Ovary (tissue), 10 donors: ENCODE measurements at places on chromosomes 7 and 10. TPM values are rescaled to one million over a fixed set of nuclear protein-coding genes. Genes with fewer than 3 reads are reported as not detected.

The NFKB2 gene
- polyA plus RNA-seq, result 20.5 TPM

The ACSM6 gene
- not detected for polyA plus RNA-seq

The JCAD gene
- polyA plus RNA-seq, result 71.7 TPM

The PPP1R9A gene
- 2.4 TPM for polyA plus RNA-seq

The EPDR1 gene
- polyA plus RNA-seq, result 26.8 TPM

The WDR86 gene
- 3.1 TPM for polyA plus RNA-seq

The NUTM2E gene
- 0.53 TPM for polyA plus RNA-seq

- H3K27ac ChIP-seq, result no peak overlapping the region
- no peaks in the 10 kb centered on the region for H3K27me3 ChIP-seq
- H3K4me1 ChIP-seq, result peaks cover 23% of the 10 kb centered on the region
- H3K4me3 ChIP-seq, result no peak overlapping the region
- DNase-seq, result no peak
Observed at GRCh38 chr7:29843093-29843492, 36.8 kb downstream of the WIPF3 start.

DNA sequence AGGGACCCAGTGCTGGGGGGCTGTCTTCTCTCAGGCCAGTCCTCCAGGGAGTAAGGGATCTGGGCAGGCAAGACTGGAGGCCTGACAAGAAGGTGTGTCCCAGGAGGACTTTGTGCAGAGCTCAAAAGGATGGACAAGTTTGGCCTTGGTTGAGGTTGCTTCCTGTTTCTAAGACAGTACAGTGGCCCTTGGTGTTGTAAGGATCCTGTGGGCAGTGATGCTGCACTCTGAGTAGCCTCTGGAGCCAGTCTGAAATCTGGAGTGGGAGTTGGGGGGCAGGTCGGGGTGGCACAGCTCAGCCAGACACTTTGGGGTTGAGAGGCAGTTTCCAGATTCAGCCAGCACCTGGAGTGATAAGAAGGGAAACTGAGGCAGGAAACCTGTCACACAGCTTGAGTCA lies 139.2 kb upstream of the ZMIZ1 start:
- DNase-seq, result no peak

DNA sequence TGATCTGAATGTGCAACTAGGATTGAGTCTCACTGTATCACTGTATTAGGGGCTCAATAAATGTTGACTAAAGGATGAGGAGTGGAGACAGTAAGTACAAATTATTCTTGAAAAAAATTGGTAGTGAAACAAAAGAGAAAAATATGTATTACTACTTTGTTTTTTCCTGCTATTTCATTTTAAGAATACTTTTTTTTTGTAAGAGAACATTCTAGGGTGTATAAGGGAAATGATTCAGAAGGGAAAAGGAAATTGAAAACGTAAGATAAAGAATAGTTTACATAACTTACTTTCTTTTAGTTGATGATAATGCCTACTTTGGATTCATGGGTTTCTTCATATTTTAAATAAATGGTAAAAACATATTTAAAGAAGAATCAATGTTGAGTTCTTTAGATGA lies 9.6 kb downstream of the CAPZA2 start:
- peaks cover 11% of the 10 kb centered on the region for H3K4me1 ChIP-seq
- H3K36me3 ChIP-seq, result no peaks in the 10 kb centered on the region
- no peak overlapping the region for H3K4me3 ChIP-seq
- no peak overlapping the region for H3K27ac ChIP-seq

GRCh38 chr10:113457408-113457807 lies 95.4 kb upstream of the HABP2 start:
- H3K27ac ChIP-seq, result no peak overlapping the region
- H3K4me3 ChIP-seq, result no peak overlapping the region
- peaks cover 4% of the 10 kb centered on the region for H3K4me1 ChIP-seq
- H3K36me3 ChIP-seq, result no peaks in the 10 kb centered on the region
- no peaks in the 10 kb centered on the region for H3K27me3 ChIP-seq

- H3K36me3 ChIP-seq, result no peaks in the 10 kb centered on the region
- no peaks in the 10 kb centered on the region for H3K4me1 ChIP-seq
- DNase-seq, result no peak
- H3K27me3 ChIP-seq, result no peaks in the 10 kb centered on the region
Observed at GRCh38 chr10:113434950-113435349, 117.9 kb upstream of the HABP2 start.

DNA sequence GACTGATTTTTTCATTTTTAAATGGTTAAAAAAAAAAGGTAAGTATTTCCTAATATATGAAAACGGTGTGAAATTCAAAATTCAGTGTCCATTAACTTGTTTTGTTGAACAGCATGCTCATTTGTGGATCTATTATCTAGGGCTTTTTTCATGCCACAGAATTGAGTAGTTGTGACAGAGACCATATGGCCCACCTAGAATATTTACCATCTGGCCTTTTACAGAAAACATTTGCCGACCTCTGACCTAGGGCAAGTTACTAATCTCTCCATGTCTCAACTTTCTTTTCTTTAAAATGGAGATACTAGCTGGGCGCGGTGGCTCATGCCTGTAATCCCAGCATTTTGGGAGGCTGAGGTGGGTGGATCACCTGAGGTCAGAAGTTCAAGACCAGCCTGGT lies 41.3 kb downstream of the GRK5 start:
- H3K4me3 ChIP-seq, result no peak overlapping the region
- H3K36me3 ChIP-seq, result no peaks in the 10 kb centered on the region
- peak; percentile 9 for DNase-seq
- H3K4me1 ChIP-seq, result peaks cover 43% of the 10 kb centered on the region
- H3K27ac ChIP-seq, result no peak overlapping the region

GRCh38 chr10:8418631-8419030 lies 364.1 kb downstream of the GATA3 start:
- H3K4me1 ChIP-seq, result no peaks in the 10 kb centered on the region
- DNase-seq, result no peak
- no peak overlapping the region for H3K4me3 ChIP-seq
- H3K27me3 ChIP-seq, result no peaks in the 10 kb centered on the region
- H3K36me3 ChIP-seq, result no peaks in the 10 kb centered on the region
- H3K27ac ChIP-seq, result no peak overlapping the region

DNA sequence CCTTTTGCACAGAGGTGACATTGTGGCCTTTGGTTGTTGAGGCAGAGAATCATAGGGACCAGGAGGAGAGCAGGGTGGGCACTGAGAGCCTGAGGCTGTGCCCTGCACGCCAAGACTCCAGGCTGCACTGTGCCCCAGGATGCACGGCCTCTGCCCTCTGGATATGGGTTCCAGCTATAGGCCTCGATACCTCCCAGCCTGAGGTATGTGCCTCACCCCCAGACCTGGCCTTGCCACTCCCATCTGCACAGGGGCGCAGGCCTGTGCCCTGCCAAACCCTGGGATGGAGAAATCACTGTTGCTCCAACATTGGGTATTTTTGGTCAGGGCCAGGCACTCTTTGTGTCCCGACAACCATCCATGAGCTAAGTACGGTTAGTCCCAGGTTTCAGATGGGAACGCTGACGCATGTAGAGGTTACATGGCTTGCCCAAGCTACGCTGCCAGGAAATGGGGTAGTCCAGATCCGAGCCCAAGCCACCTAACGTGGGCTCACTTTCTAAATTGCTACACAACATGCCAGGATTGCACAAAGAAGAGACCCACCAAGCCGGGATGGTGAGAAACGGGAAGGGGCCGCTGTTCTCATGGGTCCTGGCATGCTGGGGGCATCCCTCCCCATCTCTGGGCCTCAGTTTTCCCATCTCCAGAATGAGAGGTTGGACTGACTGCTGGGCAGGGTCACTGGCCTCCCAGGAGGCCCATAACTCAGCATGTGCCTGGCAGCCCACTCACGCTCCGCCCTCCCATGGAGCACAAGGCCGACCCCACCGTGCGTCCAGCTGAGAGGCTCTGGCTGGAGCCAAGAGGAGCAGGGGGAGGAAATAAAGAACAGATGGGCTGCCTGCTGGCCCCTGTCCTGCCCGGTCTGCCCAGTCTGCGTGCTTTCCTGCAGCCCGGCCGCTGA lies 44.2 kb downstream of the ZCCHC24 start:
- H3K4me3 ChIP-seq, result no peak overlapping the region
- H3K27ac ChIP-seq, result no peak overlapping the region
- no peaks in the 10 kb centered on the region for H3K27me3 ChIP-seq
- no peaks in the 10 kb centered on the region for H3K36me3 ChIP-seq

DNA sequence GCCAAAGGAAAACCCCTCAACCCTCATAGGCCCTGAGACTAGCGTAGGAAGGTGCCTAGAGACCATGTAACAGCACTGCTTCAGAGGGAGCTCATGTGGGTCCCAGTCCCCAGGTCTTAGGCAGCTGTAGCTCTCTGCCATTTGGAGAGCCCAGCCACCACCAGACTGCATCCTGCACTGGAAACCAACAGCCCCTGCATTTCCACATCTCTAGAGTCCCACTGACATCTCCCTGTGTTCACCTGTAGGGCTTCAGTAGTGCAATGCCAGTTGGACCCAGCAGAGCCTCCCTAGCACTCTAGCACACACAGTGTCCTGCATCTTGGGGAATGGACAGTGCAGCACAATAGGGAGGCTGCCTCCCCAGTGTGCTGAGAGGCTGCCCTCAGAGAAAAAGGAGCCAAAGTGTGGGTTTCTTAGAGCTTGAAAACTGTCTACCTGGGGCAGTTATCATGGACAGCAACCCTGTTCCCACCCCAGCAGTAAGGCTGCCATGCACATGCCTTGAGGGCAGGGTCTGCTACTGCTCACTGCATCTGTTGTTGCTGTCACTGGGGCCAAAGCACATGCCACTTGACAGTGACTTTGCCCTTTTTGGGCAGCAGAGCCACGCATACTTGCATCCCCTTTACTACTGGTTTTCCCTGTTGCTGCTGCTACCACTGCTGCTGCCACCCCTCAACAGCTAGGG lies 46.7 kb upstream of the ANTXRL start:
- no peak overlapping the region for H3K27ac ChIP-seq
- peak; percentile 2 for DNase-seq

DNA sequence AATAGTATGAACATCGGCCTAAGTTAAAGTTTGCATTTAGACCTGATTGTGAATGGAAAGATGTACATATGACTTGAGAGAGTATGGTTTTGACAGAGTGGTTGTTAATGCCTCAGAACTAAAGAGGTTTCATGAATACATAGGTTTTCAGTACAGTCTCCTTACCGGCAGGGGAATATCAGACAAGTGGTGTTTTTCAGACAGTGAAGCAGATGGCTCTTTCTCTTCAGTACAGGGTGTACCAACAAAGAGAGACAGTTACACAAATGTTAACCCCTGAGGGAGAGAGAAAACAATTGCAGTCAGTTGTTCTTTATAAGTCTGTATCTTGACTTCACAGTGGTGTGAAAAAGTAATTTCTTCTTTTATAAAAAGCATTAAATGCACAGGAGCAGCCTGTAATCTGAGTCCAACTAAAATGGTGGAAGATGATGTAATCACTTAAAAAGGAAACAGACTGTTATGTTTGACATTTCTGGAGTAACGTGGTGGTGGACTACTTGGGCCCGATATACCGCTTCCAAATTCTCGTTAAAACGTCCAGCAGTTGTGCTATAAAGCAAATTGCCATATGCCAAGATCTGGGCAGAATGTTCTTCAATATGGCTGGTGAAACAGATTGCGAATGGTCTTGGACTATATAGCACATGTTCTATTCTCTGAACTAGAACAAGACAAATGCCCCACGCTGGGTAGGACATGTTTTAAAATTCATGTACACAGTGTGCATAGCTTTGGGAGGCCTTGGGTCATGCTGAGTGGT lies 69.2 kb downstream of the SDK1 start:
- H3K27ac ChIP-seq, result no peak overlapping the region
- H3K27me3 ChIP-seq, result no peaks in the 10 kb centered on the region

- no peak overlapping the region for H3K4me3 ChIP-seq
- no peak overlapping the region for H3K27ac ChIP-seq
- H3K4me1 ChIP-seq, result no peaks in the 10 kb centered on the region
- no peaks in the 10 kb centered on the region for H3K27me3 ChIP-seq
- no peak for DNase-seq
- H3K36me3 ChIP-seq, result no peaks in the 10 kb centered on the region
Observed at GRCh38 chr10:95798096-95798855, 42.3 kb downstream of the ENTPD1 start.

DNA sequence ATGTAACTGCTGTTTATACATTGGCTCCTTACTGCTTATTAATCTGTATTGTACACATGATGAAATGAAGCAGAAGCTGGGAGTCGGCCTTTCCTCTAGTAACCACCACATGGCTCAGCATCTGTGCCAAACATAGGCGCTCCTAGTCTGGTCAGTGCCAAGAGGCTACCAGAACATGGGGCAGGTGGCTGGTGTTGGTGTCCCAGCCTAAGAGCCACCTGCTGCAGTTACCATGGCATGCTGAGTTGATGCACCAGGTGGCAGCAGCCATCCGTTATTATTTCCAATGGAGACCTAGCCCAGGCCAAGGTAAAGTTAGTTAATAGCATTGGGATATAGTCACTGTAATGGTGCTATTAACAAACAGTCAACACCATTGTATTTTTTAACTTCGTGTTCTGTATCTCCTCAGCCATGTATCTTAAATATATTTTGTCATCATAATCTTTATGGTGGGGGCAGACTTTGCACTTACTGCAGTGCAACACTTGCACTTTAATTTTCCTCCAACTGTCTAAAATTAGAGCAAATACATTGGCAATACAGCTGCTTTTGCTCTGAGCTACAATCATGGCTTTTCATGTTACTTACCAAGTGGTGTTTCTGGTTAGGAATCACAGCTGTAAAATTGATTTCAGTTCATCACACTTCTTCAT lies 33.1 kb downstream of the HBP1 start:
- H3K4me1 ChIP-seq, result no peaks in the 10 kb centered on the region
- no peak overlapping the region for H3K4me3 ChIP-seq
- no peak for DNase-seq
- H3K27ac ChIP-seq, result no peak overlapping the region
- H3K36me3 ChIP-seq, result no peaks in the 10 kb centered on the region
- H3K27me3 ChIP-seq, result no peaks in the 10 kb centered on the region

GRCh38 chr7:19775578-19775977 lies 2.2 kb upstream of the TMEM196 start:
- DNase-seq, result no peak
- H3K4me1 ChIP-seq, result peaks cover 9% of the 10 kb centered on the region
- no peaks in the 10 kb centered on the region for H3K27me3 ChIP-seq
- H3K27ac ChIP-seq, result no peak overlapping the region
- H3K36me3 ChIP-seq, result no peaks in the 10 kb centered on the region

GRCh38 chr10:101285519-101286070 lies 56.3 kb upstream of the LBX1 start:
- H3K4me1 ChIP-seq, result peaks cover 2% of the 10 kb centered on the region
- no peak for DNase-seq
- H3K4me3 ChIP-seq, result no peak overlapping the region

GRCh38 chr7:4135301-4135700 lies 546.8 kb upstream of the FOXK1 start:
- H3K27ac ChIP-seq, result peak overlapping the region; percentile 80
- no peak for DNase-seq
- peaks cover 10% of the 10 kb centered on the region for H3K4me1 ChIP-seq

DNA sequence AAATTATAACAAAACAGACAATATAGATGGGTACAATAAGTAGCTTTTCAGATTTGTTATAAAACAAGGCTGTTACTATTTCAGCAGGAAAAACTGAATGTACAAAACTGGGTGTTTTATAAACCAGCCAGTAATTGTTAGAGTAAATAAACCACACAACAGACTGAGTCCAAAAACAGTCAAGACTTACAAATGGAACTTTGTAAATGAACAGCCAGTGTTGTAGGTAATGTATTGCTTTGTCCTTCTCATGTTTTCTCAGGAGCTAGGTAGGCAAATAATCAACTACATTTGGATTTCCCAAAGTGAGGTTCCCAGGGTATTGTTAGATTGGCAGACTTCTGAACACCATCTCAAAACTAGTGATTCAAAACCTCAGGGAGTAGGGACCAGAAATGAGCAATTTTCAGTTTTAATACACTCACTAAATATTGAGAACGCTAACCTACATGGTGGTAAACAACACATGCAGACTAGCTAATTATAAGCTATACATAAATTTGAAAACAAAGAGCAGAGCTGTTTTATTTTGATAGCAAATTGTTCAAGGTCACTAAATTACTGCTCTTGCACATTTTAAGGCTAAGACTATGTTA lies 36.2 kb downstream of the HERPUD2 start:
- H3K4me3 ChIP-seq, result no peak overlapping the region
- H3K27me3 ChIP-seq, result no peaks in the 10 kb centered on the region
- DNase-seq, result no peak
- peaks cover 2% of the 10 kb centered on the region for H3K4me1 ChIP-seq
- no peaks in the 10 kb centered on the region for H3K36me3 ChIP-seq
- no peak overlapping the region for H3K27ac ChIP-seq
